ENCODE measurements at places on chromosomes 5 and 9. TPM values are rescaled to one million over a fixed set of nuclear protein-coding genes. Genes with fewer than 3 reads are reported as not detected.
A peak's percentile ranks its signal among the peaks of the same experiment; 100 is the strongest.

- no peak for DNase-seq
Measured at GRCh38 chr5:33080287-33080686, 360.5 kb upstream of the TARS1 start.

GRCh38 chr9:125398243-125398642, 136.6 kb downstream of the GAPVD1 start:
- DNase-seq: no peak

DNA sequence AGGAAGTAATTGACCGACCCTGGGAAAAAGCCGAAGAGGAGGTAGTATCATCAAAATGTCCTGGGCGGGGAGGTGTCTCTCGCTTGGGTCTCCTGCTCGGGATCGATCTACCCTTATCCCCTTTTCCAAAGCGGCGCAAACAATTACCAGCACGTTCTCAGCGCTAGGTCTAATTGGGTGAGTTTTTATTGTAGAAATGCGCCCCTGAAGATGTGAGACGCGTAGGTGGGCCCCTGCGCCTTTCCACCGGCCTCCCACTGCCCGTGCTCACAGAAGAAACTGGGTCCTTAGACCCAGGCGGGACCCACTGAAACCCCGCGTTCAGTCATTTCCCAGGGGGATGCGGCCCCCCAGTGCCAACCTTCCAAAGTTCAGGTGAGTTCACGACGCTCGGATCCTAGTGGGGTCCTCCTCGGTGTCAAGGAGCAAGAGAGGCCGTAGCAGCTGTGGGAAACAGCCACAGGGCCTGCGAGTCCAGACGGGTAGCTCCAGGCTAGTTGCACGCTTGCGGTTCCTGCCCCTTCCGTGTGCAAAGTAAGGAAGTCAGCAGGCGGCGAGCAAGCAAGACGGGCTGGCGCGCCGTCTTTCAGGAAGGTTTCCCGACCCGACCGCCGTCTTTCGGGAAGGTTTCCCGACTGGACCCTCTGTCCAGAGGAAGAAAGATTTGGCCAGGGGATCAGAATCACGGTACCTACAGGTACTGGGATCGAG, 1.5 kb downstream of the SMIM32 start:
- no peak for DNase-seq

GRCh38 chr5:91794455-91794854, 411.3 kb upstream of the ARRDC3 start:
- DNase-seq: no peak

DNA sequence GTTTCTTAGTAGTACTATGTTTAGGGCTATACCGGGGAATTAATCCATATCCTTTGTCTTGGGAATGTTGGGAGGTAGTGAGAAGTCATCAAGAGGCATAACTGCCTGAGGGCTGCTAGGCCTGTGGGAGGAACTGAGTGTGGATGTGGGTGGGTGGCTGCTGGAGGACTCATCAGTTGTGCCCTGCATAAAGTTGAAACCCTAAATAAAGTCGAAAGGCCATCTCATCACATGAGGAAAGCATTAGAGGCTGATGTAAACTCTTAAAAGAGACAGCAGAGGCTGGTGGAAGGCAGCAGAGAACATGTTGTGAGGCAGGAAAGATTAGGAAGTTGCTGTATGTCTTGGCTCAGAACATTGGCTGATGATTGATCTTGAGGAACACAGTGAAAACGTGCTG, 143.8 kb downstream of the MAST4 start:
- DNase-seq: no peak

Gene ZNF622
- total RNA-seq: 58.4 TPM

DNA sequence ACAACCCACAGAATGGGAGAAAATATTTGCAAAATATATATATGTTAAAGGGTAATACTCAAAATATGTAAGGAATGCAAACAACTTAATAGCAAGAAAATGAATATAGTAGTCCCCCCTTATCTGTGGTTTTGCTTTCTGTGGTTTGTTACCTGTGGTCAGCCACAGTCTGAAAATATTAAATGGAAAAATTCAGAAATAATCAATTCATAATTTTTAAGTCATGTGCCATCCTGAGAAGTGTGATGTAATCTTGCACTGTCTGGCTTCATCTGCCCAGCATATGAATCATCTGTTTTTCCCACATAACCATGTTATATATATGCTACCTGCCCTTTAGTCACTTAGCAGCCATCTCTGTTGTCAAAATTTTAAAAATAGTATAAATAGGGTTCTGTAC, 11.7 kb downstream of the CER1 start:
- no peak for DNase-seq

Gene HEMGN
- total RNA-seq: not detected

- DNase-seq: no peak
Measured at GRCh38 chr9:268616-269015, 54.0 kb downstream of the DOCK8 start.

GRCh38 chr5:117394506-117395157, 820.0 kb upstream of the SEMA6A start:
- DNase-seq: no peak

GRCh38 chr5:177430140-177430951, 3.9 kb downstream of the GRK6 start:
- DNase-seq: no peak

GRCh38 chr9:32503008-32503407, 23.0 kb downstream of the RIGI start:
- no peak for DNase-seq

GRCh38 chr5:4939042-4939781, 200.9 kb upstream of the ADAMTS16 start:
- no peak for DNase-seq

Gene SHOC1
- not detected for total RNA-seq

DNA sequence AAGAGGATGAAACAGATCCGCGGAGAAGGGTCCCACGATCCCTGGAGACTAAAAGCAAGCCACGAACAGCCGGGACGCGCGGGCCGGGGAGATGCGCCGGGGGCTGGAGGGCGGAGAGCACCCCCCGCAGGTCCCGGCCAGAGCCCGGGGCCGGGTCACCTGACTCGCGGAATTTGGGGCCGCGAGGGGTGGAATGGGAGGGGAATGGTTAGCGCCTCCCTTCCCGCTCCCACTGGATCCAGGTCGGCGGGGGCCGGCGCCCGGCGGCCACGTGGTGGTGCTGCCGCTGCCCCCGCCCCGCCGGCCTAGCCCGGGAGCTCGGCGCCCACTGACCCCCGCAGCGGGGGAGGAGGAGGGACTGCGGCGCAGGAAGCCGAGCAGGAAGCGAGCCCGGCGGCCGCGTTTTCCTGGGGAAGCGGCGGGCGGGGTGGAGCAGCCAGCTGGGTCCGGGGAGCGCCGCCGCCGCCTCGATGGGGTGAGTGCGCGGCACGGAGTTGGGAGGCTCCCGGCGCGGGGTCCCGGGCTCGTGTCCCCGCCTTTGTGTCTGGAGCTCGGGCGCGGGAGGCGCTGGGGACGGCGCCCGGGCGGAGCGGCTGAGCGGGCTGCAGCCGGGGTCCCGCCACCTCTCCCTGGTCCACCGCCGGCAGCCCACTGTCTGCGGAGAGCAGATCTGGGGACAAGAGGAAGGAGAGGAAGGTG, at the start of gene RAI14:
TSS of gene RAI14 (plus strand) at position 328 of the 699 bp plus-strand sequence. CDS start 30,592 bp downstream, outside the sequence.
- peak; percentile 85 for DNase-seq

DNA sequence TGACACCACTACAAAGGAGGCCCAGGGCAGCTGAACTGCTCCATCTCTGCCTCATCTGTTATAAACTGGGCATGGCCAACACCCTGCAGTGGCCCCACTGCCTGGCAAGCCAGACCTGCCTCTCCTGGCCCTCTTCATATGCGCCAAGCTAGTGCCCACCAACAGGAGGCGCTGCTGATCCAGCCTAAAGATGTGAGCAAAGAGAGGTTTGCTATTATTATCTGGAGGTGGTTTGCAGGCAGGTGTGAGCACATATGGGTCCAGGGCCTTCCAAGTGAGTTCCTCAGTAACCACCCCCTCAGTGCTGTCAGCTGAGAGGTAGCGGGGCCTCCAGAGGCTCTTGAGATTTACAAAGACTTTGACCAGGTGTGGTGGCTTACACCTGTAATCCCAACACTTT, 232.2 kb downstream of the SYK start:
- DNase-seq: peak; percentile 45

- no peak for DNase-seq
Measured at GRCh38 chr9:133882849-133883755, 109.0 kb downstream of the VAV2 start.

- DNase-seq: no peak
Measured at GRCh38 chr9:135169709-135170226, 82.3 kb downstream of the OLFM1 start.

DNA sequence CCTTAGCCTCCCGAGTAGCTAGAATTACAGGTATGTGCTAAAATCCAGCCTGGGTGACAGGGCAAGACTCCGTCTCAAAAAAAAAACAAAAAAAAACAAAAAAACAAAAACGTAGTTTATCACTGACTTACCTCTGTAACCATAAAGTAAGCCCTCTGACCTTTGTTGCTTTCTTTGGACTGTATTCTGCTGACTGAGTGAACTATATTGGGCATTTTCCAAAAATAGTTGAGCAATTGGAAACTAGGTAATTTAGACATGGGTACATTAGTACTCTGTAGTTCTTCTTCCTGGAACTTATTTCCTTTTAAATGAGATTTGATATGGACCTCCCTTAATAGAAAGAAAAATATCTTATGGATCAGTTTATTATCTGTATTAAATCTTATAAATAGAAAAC, 66.6 kb downstream of the ANKHD1 start:
- DNase-seq: no peak

Gene SLC36A2
- total RNA-seq: 0.22 TPM

Gene DMRT2
- total RNA-seq: 0.12 TPM

DNA sequence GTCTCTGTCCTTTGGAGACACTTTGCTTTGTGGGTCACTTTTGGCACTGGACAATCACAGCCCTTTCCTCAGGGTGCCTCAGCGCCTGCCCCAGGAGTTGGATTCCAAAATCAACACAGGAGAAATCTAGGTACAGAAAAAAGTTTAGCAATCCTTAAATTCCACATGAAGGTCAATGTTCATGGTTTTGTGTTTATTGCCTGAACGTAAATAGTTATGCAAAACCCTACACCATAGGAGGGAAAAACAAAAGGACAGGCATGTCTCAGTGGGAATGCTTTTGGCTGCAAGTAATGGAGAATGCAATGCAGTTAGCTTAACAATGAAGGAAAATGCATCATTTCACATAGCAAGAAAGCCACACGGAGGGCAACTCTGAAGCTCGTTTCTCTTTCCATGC, 6.5 kb upstream of the HMCN2 start:
- DNase-seq: no peak

DNA sequence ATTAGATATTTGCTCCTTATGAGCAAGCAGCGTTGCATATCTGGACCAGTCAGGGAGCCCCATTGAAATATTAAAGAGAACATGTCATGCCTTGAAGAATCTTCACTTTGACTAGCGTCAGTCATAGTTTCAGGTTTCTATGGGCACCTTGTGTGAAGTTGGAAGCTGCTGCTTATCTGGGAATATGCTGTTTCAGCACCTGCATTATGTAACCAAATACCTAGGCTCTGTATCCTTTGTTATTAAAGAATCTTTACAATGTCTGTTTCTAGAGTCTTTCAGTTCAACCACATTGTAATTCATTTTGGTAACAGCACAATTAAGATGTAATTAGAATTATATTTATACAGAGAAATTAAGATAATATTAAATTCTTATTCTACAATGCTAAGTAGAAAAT, 818.8 kb upstream of the TYRP1 start:
- no peak for DNase-seq

Gene CDX1
- total RNA-seq: not detected

Gene DNAJB5
- total RNA-seq: 36.2 TPM

DNA sequence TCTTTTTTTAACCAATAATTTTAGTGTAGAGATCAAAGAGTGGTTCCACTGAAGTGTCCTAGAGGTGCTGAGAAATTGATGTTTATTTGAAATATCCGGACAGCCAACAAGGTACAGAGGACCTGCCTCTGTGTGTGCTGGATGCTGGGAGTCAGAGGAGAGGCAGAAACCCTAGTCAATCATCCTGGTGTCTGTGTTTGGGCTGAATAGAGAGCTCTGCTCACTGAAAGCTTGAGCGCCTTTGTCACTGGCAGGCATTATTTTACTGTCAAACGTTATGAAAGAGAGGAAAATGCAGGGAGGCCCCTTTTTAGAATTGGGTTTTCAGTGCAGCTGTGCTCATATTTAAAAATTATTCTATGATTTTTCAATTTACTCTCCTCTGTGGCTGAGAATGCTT, 480.3 kb upstream of the TYRP1 start:
- DNase-seq: no peak

DNA sequence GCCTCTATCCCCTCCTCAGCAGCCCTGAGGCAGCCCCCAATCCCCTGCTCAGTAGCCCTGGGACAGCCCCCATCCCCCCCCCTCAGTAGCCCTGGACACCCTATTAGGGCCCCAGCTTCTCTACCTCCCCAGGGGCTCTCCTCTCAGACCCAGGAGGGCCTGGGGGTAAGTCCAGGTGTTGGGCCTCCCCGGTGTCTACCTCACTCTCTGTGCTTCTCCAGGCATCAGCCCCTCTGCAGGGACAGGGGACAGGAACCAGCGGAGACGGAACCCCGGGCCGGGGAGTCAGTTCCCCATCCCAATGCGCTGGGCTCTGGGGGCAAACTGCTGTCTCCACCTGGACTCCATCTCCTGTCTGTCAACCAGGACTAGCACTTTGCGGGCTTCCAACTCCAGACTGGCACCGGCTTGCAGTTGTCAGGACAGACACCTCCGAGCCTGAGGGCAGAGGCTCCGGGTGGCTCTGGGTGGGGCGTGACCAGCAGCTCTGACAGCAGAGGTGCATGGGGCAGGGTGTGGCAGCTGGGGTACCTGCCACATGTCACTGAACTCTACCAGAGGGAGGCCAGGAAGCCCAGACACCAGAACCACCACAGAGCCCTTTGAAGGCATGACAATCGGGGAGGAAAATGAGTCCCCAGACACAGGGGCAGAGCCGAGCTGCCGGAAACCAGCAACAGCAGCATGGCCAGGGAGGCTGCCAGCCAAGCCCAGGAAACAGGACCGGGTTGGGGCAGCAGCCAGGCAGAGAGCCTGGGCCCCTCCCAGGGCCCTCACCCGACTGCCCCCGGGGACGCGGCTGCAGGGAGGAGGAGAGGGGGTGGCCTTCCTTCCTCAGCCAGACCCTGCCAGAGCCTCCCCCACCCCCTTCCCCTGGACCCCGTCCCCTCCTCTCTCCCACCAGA, 17.7 kb upstream of the UBAC1 start:
- DNase-seq: no peak

Gene ELOVL7
- 0.40 TPM for total RNA-seq

- no peak for DNase-seq
Measured at GRCh38 chr5:16350816-16351215, 114.8 kb downstream of the ZNF622 start.

- DNase-seq: no peak
Measured at GRCh38 chr9:7665874-7666273, 133.7 kb downstream of the DMAC1 start.

Data from left ventricle myocardium superior (tissue), 1 donor.